ENCODE measurements at places on chromosomes 2 and 18.

DNA sequence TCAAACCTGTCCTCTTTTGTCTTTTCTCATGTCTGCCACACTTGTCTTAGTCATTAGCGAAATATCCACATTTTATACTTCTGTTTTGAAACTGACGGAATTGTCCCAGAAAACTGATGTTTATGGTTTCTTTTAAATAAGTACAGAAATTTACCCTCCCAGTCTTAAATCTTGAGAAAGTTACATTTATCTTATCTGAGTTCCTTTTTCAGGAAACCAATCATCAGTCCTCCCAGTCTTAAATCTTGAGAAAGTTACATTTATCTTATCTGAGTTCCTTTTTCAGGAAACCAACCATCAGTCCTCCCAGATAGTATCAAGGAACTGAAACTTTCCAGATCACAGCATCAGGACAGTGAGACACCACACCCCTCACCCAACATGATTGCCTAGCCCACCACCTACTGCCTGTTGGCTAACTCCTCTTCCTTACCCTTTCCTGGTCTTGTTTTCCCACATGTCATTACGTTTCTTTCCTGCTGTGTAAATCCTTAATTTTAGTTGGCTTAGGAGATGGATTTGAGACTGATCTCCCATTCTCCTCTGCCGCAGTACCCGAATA, 247.7 kb downstream of the PTPRM start:
- no peak for DNase-seq

DNA sequence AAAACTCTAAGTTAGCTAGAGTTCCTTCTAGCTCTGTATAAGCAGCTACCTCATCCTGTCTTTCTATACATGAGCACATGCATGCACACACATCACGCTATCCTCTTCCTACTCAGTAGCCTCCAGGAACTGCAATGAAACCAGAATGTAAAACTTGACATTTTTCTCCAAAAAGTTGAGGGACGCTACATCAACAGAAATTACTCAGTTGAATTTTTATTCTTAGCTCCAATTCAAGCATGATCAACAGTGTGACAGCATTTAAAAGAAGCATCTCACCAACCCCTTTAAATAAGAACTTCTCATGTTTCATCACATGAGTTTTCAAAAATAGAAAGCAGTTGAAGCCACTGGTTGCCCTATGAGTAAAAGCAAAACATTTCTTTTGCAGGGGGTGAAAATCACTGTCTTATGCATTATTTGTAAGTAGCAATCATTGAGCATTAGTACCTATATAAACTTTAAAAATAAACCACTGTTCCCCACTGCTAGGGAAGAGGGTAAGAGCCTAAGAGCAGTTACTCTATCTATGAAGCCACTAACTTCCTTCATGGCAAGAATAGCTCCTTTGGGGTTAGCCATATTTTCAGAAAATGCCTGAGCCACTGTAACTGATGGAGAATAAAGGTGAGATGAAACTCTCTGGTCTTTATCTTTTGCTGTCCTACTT, 77.9 kb upstream of the ARL5A start:
- DNase-seq, result peak; percentile 6

DNA sequence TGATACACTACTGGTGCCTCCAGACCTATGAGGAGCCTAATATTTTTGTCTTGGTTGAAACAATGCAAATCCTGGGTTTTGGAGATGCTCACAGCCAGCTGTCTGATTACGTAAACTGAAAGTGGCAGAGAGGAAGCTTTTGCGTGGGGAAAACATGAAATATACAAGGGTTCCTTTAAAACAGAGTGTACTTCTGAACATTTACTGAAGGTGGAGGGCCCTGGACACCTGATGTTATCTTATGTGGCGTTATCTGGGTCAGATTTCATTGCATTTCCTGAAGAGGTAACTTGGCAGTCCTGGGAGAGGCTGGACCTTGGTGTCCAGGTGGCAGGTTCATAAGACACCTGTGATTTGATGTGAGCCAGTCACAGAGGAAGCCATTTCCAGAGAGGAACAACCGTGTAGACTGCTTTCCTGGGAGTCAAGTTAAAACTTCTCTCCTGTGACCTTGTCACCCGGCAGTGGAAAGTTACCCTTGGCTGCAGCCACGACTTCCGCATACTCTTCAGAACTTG, 105.0 kb downstream of the NEDD4L start:
- DNase-seq, result no peak

DNA sequence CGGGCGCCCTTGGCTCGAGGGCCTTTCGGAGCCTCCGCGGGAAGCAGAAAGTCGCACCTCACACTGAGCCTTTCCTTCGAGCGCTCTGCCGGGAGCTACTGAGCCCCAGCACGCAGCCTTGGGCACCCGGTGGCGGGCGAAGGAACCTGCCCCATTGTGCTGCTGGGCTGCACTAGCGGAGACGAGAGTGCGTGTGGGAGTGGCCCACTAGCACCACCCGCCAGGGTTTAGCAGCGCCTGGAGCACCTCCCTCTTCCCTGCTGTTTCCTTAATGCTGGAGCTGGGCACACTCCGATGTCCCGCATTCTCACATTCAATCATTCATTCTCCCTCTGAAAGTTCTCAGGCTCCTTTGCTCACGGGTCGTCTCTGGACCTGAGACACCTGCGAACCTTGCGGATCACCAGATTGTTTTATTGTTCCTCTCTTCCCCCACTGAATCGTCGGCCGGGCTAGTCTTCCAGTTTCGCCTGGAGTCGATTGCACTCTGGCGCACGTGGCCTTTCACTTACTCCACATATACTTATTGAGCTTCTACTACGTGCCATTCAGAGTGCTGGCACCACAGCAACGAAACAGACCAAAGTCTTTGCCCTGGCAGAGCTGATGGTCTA, 8.5 kb upstream of the PAX3 start:
- no peak for DNase-seq

DNA sequence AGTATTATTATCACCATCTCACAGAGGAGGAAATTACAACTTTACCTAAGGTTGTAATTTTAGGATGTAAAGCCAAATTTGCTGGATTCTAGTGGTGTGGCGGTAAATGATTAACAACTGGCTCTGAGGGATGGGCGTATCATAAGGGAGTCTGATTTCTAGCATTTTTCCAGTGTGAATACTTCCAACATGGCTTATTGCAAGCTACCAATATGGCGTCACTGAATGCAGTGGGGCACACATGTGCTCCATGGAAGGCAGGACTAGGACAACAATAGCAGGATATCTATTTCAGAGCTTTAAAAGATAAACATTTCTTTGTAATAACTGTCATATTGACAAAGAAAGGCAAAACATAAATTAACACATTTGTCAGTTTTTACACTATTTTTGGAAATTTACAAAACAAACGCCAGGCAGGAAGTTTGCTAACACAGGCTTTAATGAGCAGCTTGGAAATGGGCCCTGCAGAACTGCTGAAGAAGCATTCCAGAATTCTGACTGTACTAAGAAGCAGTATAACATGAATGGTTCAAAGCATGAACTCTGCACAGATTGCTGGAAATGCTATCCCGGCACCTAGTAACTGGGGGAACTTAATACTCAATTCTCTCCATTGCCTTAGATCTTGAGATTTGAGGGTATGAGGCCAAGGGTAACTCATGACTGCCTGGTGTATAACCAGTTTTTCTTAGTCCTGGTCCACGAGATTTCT, 439.3 kb upstream of the MAP2 start:
- peak; percentile 18 for DNase-seq

- DNase-seq, result no peak
These were observed 52.1 kb upstream of the CNGA3 start for GRCh38 chr2:98293931-98294687.

- no peak for DNase-seq
These were observed 20.6 kb downstream of the TMEM87B start for GRCh38 chr2:112075490-112076260.

- DNase-seq, result no peak
These were observed 752 bp downstream of the MGAT4A start for GRCh38 chr2:98730053-98730706.

GRCh38 chr2:196168181-196168580, 3.2 kb downstream of the STK17B start:
- DNase-seq, result peak; percentile 73

- peak; percentile 83 for DNase-seq
These were observed 1.1 kb upstream of the SEH1L start for GRCh38 chr18:12946549-12947284.

DNA sequence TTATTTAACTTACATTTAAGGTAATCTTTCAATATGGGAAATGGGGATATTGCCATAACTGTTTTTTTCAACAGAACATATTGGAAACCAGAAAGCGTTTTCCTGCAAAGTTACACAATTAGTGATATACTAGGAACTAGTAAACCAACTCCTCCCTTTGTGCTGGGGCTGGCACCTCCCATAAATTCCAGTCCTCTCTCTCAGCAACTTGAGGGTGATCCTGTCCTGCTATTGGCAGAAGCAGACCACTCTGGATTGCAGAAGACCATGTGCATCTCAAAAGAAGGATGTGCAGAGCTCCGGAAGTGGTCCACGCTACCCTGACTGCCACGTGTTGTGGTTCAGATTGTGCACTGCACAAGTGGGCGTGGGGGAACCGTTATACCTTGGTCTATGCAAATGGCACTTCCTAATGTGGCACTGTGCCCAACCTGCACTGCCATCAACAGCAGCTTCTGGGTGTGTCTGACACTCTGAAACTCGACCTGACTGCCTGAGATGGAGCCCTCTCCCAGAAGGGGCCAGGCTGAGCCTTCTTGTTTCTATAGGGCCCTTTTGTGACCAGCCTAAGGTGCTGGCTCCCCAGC, 219.2 kb downstream of the ZNF516 start:
- no peak for DNase-seq

GRCh38 chr2:193336781-193337180, 1142.0 kb upstream of the TMEFF2 start:
- DNase-seq, result no peak

- DNase-seq, result no peak
These were observed 184.4 kb upstream of the SESTD1 start for GRCh38 chr2:179449010-179449409.

DNA sequence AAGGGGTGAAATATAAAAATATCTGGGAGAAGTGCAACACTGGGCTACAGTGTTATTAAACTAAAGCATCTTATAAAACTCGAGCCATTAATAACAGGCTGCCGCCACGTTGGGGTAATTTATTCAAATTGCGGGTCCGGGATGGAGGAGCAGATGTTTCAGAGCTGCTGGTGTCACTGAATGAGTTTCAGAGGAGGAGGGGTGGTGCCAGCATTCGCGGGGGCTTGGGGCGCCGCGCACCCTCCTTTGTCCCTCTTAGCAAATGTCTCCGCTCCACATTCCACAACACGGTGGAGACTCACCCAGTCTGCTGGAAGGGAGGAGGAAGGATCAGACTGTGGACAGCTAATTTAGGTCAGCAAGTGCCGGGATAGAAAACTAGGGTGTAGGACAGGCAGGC, 260.5 kb downstream of the CELF4 start:
- no peak for DNase-seq

DNA sequence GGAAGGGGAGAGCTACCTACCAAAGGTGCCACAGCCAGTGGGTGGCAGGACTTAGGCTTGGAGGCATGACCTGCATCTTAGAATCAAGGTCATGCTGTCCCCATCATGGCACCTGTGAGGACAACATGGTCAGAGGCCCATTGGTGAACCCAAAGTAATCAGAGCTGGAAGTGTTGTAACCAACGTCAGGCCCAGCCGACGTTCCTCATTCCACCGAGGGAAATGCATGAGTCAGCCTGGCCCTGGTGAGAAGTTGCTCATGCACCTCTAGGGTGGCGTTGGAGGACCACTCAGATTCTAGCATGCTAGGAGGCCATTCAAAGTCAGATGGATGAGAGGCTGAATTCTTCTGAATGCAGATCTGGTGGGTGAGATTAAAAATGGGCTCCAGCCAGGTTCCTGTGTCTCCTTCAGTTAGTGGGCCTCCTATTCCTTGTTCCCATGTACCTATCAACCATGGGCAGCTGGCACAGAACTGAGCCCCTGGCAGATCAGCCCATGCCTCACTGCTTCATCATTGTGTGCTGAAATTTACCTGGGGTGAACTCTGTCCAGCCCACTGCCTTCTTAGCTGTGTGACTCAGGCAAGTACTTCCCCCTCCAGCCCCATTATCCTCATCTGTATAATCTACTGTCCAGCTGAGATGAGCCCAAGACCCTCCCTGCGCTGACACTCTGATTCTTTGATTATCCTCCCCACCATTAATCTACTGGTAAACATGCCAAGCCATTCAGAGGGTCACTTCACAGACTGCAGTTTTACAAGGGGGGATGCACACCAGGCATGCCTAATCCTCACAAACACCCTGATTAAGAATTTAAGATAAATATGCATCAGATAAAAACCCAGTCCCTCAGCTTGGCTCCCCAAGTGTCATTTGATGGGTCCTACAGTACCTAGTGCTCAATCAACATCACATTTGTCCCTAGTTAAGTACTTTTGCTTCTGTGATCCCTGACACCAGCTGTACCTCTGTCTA, 14.0 kb downstream of the SLC14A2 start:
- DNase-seq, result peak; percentile 70

GRCh38 chr2:30414961-30415360, 32.1 kb upstream of the LCLAT1 start:
- no peak for DNase-seq

GRCh38 chr2:46863882-46864281, 51.7 kb downstream of the MCFD2 start:
- no peak for DNase-seq

GRCh38 chr2:217225596-217225995, 365.7 kb upstream of the TNP1 start:
- no peak for DNase-seq

DNA sequence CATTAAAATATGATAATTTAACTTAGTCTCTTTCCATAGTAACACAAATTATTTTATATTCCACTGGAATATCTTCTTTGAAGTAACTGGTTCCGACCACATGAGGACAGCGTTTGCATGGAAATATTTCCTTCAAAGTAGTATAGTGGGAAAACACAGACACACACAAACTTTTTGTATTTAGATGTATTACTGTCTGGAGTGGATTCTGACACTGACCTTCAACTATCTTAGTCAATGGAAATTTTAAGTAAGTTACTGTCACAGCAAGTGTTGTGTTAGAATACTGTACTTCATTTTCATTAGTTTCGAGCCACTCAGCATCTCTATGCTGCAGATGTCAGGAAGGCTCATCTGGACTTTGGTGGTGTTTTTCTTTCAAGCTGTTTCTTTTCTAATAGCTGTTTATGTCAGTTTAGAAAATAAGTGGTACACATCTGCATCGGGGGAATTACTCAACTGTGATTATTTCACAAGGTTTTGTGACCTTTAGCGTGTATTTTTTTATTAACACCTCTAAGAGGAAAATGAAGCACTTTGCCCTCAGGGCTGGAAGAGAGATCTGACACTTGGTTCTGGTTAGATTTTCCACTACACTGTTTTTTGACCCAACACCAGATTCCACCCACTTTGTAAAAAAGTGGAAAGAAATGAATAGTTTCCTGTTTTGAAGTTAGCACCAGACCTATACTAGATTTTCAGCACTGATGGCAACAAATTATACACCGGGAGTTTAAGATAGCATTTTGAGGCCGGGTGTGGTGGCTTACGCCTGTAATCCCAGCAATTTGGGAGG, 18.9 kb upstream of the THOC1 start:
- peak; percentile 53 for DNase-seq

GRCh38 chr2:112784199-112785189, at the start of gene IL1A:
Gene IL1A (minus strand): TSS chr2:112784493. CDS start chr2:112783770, 723 bp downstream.
- peak; percentile 79 for DNase-seq

- DNase-seq, result no peak
These were observed 111.0 kb downstream of the CERS6 start for GRCh38 chr2:168566974-168567665.

- peak; percentile 76 for DNase-seq
These were observed 92.8 kb upstream of the OTOS start for GRCh38 chr2:240232961-240233884.

- no peak for DNase-seq
These were observed 12.9 kb upstream of the GAL3ST2 start for GRCh38 chr2:241763551-241764274.
